K562 (cell line): ENCODE measurements at places on chromosomes 1 and 21. TPM values are rescaled to one million over a fixed set of nuclear protein-coding genes. Genes with fewer than 3 reads are reported as not detected.

The HSD3B1 gene
- total RNA-seq: not detected in 2 replicates

The CAPN2 gene
- 94.8 and 101 TPM in 2 replicates for total RNA-seq

The FOXO6 gene
- total RNA-seq: 0.31 and 0.38 TPM in 2 replicates

- H3K27ac ChIP-seq: no peak overlapping the region
- no peaks in the 10 kb centered on the region for H3K36me3 ChIP-seq
- H3K4me1 ChIP-seq: no peaks in the 10 kb centered on the region
- no peaks in the 10 kb centered on the region for H3K27me3 ChIP-seq
Observed at GRCh38 chr1:98975113-98975512, 29.5 kb downstream of the PLPPR5 start.

- H3K27me3 ChIP-seq: no peaks in the 10 kb centered on the region
- no peak overlapping the region for H3K27ac ChIP-seq
- peaks cover 97% of the 10 kb centered on the region for H3K36me3 ChIP-seq
Observed at GRCh38 chr21:33551664-33552063, 8.8 kb downstream of the SON start.

- H3K36me3 ChIP-seq: peaks cover 4% of the 10 kb centered on the region; the same call in 1 of the 3 replicates
- H3K4me3 ChIP-seq: peak overlapping the region; percentile 23
- peaks cover 9% of the 10 kb centered on the region; the same call in 1 of the 2 replicates for H3K4me1 ChIP-seq
- no peaks in the 10 kb centered on the region for H3K27me3 ChIP-seq
- H3K27ac ChIP-seq: no peak overlapping the region
Observed at GRCh38 chr21:33360881-33361602, 36.3 kb downstream of the IFNAR1 start.

DNA sequence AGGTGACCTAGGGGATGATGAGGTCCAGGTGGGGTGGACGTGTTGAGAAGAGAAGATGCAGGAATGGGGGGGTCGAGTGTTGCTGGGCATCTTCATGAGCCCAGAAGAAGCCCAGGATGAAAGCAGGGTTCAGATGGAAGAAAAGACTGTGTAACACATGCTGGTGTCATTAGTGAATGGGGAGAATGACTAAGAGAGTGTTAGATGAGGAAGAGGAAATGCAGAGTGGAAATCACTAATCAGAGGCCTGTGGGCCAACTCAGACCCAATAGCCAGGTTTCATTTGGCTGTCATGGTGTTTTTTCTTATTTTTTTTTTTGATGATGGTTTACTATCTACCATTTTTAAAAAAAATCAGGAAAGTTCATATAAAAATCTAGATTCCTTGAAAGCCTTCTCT is 180.8 kb upstream of the CAMK1G start:
- H3K36me3 ChIP-seq: no peaks in the 10 kb centered on the region
- H3K4me1 ChIP-seq: no peaks in the 10 kb centered on the region
- no peaks in the 10 kb centered on the region; the same call in 2 of the 3 replicates for H3K27me3 ChIP-seq
- no peak overlapping the region for H3K4me3 ChIP-seq
- no peak overlapping the region for H3K27ac ChIP-seq

- no peaks in the 10 kb centered on the region for H3K36me3 ChIP-seq
- peaks cover 29% of the 10 kb centered on the region for H3K4me1 ChIP-seq
- peak; percentile 89 for DNase-seq
- peak overlapping the region; percentile 80 for H3K27ac ChIP-seq
- peak overlapping the region; percentile 43 for H3K4me3 ChIP-seq
Observed at GRCh38 chr1:26161415-26162219, 2.7 kb downstream of the FAM110D start.
